ENCODE measurements at places on chromosomes 7 and 10.

DNA sequence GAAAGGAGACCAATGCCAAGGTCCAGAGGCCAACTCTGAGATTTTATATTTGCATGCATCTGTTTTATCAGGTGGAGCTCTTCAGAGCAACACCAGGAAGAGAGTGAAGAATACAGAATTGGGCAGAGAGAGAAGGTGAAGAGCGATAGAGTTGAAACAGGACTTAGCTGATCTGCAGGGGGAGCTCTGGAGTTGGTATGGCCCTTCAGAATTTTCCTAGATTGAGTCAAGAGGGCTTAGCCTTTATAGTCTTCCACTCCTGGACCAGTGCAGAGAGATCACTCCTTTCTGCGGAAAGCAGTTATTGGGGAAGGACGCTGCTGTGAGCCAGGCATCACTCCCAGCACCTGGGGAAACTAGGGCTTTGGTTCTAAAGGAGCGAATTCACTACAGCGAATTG, 105.0 kb upstream of the DGKB start:
- no peak for DNase-seq

DNA sequence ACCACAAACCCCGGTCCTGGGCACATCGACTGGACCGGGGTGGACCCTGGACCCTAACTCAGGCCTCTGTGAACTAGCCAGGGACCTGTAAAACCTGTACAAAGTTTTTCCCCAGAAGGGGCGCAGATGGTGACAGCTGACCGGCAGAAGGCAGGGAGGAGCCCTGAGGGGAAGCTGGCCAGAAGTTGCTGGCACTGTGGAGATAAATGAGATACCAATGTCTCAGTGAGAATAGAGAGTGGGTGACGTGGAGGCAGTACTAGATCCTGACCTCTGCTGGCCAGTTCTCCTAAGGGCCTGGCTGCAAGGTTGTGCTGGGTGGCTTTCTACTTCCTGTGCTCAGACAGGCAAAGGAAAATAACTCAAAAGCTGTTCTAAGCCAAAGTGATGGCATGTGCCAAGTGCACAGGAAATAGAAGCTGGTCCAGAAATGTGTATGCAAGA, 10.6 kb upstream of the TSPAN14 start:
- DNase-seq: no peak

DNA sequence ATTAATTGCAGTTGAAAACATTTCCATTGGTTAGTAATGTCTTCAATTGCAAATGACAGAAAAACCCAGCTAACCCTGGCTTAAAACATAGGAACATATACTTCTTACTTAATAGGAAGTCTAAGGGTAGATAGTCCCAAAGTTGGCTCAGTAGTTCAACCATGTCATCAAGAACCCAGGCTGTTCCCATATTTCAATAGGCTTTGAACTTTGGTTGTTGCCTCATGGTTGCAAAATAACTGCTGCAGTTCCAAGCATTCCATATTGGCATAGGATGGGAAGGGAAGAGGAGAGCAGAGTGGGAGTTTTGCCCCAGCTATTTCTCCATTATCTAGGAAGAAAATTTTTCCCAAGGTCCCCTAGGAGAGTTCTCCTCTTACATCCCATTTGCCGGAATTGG, 81.4 kb upstream of the EEPD1 start:
- no peak for DNase-seq

GRCh38 chr10:93718937-93719725, 16.7 kb upstream of the FRA10AC1 start:
- DNase-seq: no peak
